Aorta (tissue), 5 donors: ENCODE measurements at places on chromosomes 1 and 21. TPM values are rescaled to one million over a fixed set of nuclear protein-coding genes. Genes with fewer than 3 reads are reported as not detected.
A peak's percentile ranks its signal among the peaks of the same experiment; 100 is the strongest.

MROH7 gene
- 13.1 TPM for total RNA-seq

DNA sequence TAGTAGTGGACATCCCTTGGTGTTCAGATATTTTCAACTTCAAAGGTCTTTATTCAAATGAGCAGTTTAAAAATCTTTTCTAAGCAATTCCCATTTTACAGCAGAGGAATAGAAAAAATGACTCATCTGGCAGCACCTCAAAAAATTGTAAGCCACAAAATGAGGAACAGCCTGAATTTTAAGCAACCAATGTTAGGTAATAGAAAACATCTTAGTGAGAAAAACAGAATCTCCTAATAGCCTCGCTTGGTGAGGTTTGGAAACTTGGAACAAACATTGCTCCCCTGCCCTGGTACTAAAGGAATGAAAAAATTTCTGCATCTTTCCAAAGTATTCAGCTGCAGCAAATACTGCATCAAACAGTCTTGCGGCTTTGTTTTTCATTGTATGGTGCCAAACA is 264.4 kb downstream of the NTNG1 start:
- DNase-seq = no peak

- peak; percentile 72 for DNase-seq
Observed at GRCh38 chr1:117606649-117607430, 992 bp downstream of the TENT5C start.

ZNF593OS gene
- not detected for total RNA-seq

HPCAL4 gene
- total RNA-seq = not detected

DNA sequence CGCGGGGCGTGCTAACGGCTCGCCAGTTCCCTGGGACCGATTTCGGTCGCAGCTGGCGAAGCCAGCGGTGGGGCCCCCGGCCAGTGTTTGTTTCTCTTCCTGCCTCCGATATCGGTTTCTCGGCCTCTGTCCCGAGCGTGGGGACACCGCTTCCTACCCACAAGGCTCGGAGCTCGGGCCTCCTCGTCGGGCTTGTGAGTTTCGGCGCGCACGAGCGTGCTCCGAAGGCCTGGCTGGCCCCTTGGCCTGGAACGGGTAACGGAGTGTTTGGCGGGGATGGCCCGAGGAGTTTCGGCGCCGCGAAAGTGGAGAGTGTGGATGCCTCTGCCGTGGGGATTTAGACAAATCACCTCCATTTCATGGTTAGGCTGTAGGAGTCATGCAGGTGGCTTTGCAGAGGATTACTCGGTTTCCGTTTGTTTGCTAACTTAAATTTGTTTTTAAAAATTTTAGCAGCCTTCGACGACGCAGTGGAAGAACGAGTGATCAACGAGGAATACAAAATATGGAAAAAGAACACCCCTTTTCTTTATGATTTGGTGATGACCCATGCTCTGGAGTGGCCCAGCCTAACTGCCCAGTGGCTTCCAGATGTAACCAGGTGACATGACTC is 559 bp downstream of the RBBP4 start:
- DNase-seq = no peak

TMPRSS15 gene
- not detected for total RNA-seq

DNA sequence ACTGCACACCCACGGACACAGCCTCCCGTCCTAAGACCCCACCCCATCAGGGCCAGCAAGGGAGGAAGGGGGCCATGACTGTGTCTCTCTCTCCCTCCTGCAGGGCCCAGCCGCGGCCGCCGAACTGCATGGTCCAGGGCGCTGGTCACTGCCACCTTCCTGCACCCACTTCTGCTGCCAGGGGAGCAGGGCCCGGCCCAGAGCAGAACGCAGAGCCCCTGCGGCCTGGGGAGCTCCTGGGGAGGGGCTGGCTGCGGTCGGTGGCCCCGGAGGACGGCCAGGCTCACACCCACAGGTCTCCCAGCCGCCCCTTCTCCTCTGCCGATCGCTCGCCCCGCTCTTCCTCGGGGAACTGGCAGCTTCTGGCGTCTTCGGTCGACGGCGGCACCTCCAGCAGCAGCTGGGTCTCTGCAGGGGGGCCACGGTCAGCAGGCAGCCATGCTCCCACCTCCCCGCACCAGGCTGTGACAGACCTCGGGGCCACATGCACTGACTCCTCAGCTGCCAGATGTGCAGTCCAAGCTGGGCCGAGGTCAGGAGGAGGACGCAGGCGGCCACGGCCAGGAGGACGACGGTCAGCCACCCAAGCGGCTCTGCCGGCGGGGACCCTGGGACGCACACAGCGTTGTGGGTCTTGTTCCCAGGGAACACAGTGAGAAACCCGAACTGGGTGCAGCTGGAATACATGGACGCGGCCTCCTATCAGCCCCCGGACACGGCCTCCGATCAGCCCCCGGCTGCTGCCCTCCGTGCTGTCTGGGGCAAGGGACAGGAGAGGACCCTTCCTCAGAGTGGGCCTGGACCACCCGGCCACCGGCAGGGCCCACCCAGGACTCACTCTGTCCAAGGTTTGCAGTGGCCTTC is 2.6 kb downstream of the TNFRSF18 start:
- DNase-seq = peak; percentile 34
